GDM1 (cell line): ENCODE measurements at places on chromosomes 11 and 22.

GRCh38 chr11:25247336-25247735, 750.5 kb downstream of the LUZP2 start:
- DNase-seq, result no peak

DNA sequence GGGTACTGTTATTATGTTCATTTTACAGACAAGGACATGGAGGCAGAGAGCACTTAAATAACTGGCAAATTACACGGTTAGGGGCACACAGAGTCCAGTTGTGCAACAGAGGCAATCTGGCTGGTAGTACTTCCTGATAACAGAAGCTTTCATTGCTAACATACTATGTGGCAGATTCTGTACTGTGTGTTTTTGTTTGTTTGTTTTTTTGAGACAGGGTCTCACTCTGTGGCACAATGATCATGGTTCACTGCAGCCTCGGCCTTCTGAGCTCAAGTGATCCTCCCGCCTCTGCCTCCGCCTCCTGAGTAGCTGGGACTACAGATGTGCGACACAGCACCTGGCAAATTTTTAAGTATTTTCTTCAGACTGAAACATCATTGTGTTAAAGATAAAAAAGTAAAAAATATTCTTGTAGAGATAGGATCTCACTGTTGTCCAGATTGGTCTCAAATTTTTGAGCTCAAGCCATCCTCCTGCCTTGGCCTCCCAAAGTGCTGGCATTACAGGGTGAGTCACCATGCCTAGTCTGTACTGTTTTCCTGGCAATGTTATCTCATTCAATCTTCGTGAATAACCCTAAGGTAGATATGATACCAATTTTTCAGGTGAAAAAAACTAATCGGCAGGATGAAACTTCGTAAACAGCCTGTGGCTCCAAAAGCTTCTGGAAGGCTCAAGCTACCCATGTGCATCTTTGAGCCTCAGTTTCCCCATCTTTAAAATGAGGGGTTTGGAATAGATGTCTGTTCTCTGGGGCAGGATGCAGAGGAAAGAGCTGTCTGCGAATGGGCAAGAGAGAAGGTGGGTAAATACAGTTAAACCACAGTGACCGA, 921 bp upstream of the NUCB2 start:
- no peak for DNase-seq

DNA sequence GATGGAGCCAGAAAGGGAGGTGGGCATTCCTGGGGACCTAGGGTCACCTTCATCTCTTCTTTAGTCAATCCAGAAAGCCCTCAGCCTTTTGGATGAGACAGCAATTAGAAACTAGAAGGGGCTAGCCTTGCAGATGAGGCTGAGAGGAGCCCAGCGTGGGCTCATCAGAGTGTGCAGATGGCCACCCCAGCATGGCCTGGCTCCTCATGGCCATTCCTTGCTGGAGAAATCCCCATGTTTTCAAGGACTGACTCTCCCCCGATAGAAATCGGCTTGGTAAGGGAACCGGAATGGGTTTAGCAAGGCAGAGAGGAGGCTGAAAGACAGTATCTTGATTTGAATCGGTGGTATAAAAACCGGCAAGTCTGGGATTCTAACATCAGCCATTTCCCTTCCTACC, 274.6 kb downstream of the BUD13 start:
- no peak for DNase-seq

DNA sequence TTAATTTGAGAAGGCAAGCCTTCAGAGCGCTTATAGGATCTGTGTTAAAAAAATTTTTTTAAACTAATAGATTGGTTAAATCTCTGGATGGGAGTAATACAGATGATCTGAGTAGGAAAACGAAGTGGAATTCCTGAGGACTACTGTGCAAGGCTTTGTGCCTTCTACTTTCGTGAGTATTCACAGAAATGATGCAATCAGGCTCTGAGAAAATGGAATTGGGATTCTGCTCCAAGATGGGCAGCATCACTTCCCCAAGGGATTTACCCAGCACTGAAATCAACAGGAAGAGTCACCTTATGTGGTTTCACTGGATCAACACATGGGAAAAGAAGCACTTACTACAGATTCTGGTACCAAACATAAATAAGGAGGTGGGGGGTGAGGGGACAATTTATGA, 12.5 kb downstream of the KMT5B start:
- DNase-seq, result no peak

DNA sequence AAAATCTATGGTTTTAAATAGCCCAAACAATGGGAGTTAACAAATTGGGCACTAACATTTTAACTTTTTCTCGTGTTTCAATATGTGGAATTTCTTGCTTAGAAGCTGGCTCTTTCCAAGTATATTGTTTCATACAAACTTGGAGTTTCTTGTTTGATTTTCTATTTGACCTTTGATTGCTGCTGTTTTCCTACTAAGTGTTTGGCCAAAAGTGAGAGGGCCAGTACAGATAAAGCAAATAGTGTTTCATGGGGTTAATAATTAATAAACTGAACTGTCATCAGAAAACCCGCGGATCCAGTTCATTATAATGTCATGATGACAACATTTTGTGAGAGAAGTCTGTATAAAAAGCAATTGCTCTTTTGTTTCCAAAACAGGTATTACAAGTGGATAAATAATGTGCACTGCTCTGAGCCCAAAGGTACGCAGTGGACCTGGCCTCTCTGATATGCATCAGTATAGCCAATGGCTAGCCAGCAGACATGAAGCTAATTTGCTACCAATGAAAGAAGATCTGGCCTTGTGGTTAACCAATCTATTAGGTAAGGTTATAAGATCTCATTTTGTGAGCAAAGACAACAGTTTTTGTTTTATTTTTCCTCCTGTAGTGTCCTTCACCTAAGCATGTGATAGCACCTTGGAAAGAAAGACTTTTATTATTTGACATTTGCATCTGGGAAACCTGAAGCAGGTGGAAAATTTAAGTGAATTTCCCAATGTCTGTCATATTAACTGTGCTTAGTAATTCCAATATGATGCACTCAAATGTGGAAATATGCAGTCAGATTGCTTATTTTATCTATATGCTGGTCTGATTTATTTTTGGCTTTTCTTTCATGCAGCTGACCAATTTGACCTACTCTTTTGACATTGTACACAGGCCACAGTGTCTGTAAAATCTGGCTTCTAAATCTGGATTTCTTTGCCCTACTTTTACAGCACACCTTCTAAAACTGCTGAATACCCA, 8.3 kb downstream of the GAS2 start:
- DNase-seq, result no peak

DNA sequence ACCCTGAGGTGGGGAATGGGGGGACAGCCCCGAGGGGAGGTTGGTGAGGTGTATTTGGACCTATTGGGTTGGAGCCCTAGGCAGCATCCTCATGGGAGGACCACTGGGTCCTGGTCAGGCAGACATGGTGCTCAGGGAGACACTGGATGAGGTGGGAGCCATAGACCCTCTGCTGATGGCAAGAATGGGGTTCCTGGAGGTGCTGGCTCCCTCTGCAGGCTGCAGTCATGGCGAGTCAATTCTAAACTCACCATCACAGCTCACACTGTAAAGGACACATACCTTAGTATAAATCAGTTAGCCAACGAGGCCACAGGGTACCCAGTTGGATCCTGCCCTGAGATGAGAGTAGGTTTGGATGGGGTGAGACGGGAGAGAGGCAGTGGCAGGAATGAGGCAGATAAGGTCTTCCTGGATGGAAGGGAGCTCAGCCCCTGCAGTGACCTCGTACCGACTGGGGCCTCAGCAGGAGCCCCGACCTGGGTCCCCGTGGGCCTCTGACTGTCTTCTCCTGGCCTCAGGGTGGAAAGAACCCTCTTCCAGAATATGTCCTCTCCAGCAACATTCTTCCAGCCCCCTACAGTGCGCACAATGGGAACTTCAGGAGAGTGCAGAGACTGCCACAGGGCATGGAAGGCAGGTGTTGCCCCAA, 1.7 kb upstream of the GAB4 start:
- no peak for DNase-seq

GRCh38 chr11:103619938-103620337, 416.5 kb upstream of the DDI1 start:
- no peak for DNase-seq

GRCh38 chr11:63738720-63739360, 29.7 kb downstream of the ZFTA start:
- peak; percentile 17 for DNase-seq

DNA sequence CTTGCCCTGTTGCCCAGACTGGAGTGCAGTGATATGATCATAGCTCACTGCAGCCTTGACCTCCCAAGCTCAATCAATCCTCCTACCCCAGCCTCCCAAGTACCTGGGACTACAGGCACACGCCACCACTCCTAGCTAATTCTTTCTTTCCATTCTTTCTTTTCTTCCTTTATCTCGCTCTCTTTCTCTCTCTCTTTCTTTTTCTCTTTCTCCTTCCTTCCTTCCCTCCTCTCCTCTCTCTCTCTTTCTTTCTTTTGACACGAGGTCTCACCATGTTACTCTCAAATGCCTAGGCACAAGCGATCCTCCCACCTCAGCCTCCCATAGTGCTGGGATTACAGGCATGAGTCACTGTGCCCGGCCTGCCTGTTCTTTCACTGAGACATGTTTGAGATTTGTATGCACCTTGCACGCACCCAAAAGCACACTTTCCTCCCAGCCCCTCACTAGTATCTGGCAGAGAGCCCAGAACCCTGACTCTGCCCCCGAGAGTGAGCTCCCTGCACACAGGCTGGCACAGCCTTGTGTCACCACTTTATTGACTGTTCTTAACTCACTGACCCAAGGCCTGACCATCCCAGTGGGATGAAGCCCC, 56.8 kb downstream of the CD6 start:
- no peak for DNase-seq

DNA sequence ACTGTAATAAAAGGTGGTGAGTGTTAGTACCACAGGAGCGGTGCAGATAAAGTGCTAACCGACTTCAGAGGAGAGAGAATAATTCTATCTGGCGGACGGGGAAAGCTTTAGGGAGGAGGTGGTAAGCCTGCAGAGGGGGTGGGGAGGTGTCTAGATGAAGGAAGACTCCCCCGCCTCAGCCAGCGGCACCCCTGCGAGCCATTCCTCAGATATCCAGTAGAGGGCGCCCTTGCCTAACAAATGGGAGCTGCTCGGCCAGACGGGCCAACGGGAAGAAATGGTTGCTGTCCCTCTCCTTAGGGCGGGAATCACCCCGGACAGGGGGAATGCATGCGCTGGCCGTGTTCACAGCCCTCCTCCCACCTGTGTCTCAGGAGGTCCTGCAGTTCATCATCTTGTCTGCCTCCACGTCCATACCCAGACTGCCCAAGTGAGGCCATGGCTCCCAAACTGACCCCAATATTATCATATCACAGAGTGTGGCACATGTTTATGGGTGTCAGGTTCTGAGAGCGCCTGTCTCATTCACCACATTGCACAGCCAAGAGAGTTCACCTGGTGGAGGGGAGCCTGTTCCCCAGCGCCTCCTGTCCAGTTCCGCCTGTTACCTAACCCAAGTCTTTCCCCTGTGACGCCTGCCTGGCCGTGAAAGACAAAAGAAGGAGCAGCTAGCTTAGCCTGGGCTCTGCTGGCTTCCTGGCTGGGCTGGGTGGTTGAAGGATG, 85.5 kb downstream of the ST3GAL4 start:
- peak; percentile 75 for DNase-seq

DNA sequence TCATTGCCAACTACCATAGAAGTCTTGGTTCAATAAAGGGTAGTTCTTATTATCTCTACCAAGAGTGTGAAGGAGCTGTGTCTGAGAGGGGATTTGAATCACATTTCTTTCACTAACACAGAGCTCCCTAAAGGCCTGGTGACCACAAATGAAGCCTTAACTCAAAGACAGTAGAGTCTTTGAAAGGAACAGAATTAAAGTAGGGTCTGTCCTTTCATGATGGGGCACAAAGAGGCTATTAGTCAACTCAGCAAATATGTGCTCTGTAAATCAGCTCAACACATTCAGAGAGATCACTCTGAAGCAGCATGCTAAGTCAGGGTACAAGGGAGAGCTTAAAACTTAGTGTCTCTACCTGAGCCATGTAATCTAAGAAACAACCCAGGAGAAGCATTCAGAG, 212.4 kb upstream of the SYN3 start:
- no peak for DNase-seq

GRCh38 chr22:30192427-30192826, 54.1 kb downstream of the LIF start:
- DNase-seq, result no peak

GRCh38 chr11:15839061-15839460, 517.3 kb downstream of the SOX6 start:
- no peak for DNase-seq

GRCh38 chr11:12232817-12233601, 122.6 kb downstream of the MICAL2 start:
- no peak for DNase-seq

- DNase-seq, result no peak
These were observed 3.4 kb downstream of the HRAS start for GRCh38 chr11:531919-532526.

GRCh38 chr11:120839201-120839600, 184.7 kb upstream of the TBCEL start:
- no peak for DNase-seq

GRCh38 chr11:19121646-19122045, 4.7 kb downstream of the ZDHHC13 start:
- no peak for DNase-seq

GRCh38 chr11:14638561-14638960, 5.0 kb upstream of the PDE3B start:
- DNase-seq, result peak; percentile 80

DNA sequence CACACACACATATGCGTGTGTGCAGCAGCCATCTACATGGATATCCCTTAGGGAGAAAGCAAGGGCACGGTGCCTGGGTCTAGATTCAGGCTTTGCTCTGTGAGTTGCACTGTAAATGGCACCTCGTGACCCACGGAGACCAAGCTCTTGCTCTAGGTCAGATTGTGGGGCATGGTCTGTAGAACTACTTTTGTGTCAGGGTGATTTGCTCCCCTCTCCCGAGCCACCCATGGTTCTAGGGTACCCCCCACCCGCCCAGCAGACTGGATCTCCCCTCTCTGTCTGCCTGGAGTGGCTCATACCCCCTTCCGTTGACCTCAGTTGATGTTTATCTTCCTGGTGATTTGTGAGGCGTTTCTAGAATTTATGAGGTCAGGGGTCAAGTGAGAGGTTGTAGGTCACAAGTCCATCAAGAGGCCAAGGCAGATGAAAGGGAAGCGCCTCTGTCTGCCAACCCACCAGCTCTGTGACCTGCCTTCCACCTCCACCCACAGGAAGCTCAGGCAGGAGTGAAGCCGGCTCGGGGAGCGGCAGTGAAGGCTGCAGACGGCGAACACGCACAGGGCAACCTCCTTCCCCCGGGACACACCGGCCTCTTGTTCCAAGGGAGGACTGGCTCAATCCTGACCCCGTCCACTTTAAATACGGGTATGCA, 76.2 kb upstream of the TTLL12 start:
- peak; percentile 67 for DNase-seq

GRCh38 chr11:15159085-15159484, 44.4 kb downstream of the INSC start:
- peak; percentile 22 for DNase-seq

GRCh38 chr11:47186700-47187695, 764 bp upstream of the PACSIN3 start:
- DNase-seq, result no peak

DNA sequence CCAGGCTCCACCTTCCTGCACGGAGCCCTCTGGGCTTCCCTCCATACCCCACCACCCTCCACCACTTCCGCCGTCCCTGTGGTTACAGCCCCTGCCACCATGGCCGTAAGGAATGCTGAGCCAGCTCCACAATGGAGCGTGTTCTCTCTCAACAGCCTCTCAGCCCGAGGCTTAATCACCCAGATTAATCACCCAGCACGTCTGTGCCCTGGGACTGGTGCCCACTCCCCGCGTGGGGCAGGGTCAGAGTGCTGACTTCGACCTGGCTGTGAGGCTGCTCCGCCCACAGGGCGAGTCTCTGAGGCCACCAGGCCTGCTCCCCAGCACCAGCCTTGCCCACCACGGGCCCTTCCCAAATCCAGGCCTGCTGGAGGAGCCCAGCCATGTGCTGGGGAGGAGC, 4.0 kb upstream of the TH start:
- no peak for DNase-seq

- DNase-seq, result no peak
These were observed 17.0 kb upstream of the SORL1 start for GRCh38 chr11:121435132-121435531.
